OCI-M1 (cell line): ENCODE measurements at places on chromosomes 16 and 17.

GRCh38 chr16:2005646-2006045, 4.0 kb downstream of the ZNF598 start:
- DNase-seq, result no peak

DNA sequence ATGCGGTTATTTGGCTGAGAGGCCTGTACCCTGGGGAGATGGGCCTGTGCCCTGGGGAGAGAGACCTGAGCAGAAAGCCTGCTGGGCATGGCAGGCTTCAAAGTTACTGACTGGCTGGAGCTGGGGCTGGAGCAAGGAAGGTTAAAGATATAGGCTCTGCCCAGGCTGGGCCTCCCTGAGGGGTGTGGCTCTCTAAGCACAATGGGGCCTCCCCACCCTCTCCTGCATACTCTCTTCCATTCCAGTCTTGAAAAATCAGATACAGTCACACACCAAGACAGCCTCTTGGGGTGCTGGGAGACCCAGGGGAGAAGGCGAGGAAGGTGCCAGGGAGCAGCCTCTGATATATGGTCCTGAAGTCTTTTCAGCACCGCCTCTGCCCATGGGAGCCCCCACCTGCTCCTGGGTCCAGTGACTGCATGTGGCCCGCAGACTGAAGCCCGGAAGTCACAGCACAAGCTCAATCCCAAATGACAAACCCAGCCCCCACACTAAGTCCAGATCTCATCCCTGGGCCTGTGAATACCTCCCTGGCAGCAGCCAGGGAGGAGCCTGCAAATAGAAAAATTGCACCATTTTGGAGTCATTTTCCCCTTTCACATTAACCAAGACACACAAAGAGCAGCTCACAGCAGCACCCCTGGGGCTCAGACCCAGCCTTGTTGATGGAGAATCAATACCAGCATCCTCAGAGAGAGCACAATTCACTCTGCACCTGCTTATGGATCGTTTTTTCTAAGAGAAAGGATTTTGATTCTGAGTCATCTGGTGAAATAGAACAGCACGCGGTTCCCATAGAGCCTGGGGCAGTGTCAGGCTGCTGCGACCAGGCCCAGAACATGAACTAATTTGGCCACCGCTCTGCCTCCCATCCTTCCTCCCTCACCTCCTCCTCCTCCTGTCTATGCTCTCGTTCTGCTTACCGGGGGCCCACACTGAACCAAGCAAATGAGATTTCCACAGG, 25.6 kb upstream of the CACNG1 start:
- DNase-seq, result no peak

DNA sequence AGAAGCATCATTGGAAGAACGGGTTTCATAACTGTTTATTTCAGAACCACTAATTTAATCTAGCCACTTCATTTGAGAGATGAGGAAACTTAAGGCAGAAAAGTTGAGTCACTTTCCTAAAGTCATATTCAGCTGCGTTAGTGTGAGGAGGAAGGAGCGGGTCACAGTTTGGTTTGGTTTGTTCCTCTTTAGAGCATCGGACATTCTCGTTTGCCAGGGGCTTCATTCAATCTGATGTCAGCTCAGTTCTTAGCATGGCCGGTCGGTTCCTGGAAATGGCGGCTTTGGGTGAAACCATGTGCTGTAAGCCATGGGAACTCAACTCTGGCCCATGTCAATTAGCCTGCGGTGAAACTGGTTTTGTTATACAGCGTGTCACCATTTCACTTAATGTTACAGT, 186.5 kb downstream of the LGALS9B start:
- DNase-seq, result no peak

DNA sequence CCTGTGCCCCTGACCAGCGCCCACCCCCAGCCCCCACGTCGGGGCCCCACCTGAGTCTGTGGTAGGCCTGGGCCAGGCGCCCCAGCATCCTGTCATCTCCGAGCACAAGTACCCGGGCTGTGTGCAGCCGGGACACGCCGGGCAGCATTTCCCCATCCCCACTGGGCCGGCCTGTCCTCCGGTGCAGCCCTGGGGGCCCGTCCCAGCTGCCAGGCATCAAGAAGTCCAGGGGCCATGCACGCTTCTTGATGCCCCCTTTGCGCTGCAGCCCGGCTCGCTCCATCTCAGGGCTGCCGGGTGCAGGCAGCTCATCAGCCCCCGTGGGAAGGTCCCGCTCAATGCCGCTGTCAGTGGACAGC, 29.3 kb upstream of the MFSD6L start:
- no peak for DNase-seq

DNA sequence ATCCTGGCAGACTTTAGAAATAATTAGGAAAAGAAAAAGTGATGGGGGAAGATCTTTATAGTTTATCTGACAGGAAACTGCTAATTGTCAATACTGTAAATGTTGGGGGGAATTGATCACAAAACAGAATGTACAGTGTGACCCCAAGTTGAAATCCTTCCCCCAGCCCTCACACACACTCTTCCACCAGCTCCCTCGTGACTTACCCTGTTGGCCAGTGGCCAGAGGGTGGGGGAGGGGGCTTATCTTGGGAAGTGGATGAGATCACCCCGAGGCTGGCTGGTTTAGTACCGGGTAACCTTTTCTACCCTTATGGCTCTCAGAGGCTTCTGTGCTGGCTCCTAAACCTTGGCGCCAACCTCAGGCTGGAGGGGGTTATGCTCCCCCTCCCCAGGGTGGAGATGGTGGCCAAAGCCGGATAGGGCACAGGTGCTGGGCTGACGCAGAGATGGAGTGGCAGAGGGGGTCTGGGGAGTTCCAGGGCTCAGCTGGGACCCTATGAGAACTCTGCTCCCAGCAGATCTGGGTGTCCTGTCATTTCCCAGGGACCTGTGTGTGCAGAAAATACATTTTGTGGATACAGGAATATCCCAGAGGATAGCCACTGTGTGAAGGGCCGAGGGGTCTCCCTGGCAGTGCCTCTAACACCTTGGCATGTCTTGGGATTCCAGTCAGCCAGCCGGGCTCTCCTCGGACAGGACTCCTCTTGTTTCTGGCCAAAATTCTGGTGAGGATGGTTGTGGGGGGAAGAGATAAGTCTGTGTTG, 18.6 kb downstream of the CDH16 start:
- DNase-seq, result peak; percentile 97

DNA sequence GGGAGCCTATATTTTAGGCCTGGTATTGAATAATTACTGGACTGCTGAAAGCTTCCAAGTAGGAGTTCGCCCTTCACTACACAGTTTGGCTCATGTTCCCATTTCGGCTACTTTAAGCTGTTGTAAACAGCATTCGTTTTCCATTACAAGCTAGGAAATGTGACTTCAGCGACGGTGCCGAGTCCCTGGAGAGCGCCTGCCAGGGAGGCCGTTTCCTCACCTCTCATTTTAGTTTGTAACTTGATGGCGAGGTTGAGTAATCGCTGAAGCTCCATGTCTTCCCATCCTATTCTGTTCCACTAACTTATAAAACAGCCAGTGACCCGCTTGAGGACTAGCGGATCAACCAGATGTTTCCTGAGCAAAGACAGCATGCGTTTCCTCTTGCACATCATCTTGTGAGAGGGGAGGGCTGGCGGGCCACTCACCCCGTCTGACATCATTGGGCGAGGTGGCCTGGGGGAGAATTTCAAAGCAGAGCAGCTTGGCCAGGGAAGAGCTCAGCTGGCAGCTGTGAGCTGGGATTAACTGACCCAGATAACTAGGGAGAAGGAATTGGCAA, 32.9 kb downstream of the PCTP start:
- DNase-seq, result no peak

- DNase-seq, result peak; percentile 11
Measured at GRCh38 chr16:58054289-58054688, 28.7 kb downstream of the MMP15 start.

- no peak for DNase-seq
Measured at GRCh38 chr17:34312080-34312479, 7.2 kb upstream of the CCL8 start.

DNA sequence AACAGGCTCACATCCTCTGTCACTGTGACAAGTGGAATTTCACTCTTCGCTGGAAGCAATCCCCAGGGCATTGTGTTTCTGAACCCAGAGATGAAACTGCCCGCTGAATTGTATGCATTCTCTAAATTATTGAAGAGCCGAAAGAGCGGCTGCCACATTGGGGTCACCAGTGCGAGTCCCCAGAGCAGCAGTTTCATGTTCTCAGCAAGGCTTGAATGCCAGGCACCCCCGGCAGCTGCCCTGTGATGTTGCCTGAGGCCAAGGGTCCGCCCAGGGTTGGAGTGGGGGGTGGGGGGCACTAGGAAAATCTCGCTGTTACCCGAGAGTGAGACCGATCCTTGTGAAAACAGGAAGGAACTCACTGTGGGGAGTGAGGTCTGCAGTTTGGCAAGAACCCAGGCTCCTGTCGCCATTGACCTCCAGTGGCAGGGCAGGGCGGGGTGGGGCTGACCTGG, 20.7 kb upstream of the BCAR1 start:
- DNase-seq, result peak; percentile 11

DNA sequence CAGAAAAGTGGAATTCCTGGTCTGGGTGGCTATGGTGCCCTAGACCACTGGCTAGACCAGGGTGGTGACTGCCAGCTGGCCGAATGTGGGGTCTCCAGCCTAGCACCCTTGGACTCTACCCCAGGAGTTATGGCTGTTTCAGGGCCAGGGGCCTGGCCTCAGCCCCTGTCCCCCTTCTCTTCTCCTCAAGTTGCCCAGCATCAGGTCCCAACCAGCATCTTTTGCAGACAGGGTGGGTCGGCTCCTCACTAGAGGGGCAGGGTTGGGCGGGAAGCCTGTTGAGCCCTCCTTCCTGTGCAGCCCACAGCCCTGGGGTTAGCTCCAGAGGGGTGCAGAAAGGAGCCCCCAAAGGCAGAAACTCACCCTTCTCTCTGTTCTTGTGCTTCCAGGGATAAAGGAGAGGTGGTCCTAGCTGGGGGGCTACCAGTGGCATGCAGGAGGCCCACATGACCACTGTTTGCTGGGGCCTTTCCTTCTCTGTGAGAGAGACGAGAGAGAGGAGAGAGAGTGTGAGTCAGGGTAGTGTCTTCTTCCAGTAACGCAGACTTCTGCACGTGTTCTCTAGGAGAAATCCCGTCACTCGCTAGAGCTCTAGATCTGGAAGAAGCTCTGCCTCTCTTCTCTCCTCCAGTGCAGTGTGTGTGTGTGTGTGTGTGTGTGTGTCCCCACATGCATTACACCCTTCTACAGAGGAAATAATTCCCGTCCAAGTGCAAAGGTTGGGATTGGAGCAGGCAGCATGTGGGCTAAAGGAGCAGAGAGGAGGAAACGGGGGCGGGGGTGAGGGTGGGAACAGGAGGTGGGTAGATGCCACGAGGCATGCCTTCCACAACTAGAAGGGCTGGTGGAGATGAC, 209.4 kb downstream of the SEC14L1 start:
- DNase-seq, result no peak

DNA sequence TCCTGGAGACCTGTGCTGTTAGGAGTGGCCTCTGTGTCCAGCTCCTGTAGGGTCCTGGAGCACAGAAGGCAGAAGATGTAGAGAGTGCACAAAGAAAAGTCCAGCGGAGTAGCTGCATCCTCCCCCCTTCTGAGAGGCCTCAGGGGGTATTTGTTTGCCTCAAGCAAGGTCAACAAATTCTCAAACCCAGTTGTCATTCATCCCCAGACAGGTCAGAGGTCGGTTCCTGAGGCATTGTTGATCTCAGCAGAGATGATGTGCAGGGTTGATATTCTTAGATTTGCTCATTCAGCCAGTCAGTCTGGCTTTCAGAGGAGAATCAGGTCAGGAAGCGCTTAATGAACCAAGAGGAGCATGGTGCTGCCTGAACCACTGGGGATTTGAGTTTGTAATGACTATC, 8.3 kb upstream of the RBFOX1 start:
- DNase-seq, result no peak

- DNase-seq, result no peak
Measured at GRCh38 chr16:89044418-89045180, 49.1 kb upstream of the ACSF3 start.

DNA sequence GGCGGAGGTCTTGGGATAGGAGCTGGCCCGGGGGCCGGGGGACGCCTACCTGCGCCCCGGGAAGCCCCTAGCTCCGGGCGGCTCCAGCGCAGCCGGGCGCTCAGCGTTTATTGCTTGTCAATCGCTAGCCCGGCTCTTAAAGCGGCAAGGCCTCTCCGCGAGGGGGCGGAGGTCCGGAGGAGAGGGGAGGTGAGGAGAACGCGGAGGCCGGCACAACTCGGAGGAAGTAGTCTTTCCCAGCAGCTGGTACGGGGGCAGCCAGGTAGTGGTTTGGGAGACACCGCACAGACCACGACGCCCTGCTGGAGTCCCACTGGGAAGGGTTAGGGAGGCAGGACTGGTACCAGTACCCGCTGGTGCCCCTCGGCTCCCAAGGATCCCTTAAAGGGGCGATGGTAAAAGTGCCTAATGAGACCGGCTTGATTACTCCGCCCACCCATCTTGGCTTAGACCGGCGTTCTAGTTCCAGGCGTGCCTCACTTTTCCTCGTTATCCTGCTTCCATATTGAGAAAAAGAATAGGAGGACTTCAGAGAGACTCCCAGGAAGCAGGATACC, at the start of gene MPP2:
Gene MPP2, minus strand, starts transcription at position 112 of the 557 bp plus-strand sequence. CDS start 3,076 bp downstream, outside the sequence.
- peak; percentile 70 for DNase-seq

GRCh38 chr17:77511514-77512061, 370.8 kb downstream of the SEC14L1 start:
- no peak for DNase-seq

DNA sequence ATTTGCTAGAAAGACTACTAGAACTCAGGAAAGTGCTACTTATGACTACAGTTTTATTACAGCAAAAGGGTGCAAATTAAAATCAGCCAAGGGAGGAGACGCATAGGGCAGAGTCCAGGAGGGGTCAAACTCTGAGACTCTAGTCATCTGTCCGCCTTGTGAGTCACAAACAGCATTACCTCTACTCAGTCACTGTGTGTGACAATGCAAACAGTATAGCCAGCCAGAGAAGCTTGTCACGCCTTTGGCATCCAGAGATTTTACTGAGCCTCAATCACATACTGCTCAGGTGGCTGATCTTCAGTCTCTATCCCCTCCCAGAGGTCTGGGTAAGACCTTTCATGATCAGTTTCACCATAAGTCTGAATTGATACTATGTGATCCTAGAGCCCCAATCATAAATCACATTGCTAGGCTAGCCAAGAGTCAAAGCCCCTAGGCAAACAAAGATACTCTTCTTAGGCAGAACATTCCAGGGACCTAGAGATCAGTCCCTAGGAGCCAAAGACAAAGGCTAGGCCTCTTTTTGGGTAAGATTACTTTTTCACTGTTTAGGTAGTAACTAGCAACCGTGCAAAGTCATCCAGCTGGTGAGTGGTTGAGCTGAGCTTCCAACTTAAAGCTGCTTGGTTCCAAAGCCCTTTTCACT, 48.8 kb upstream of the CLEC19A start:
- DNase-seq, result no peak

- no peak for DNase-seq
Measured at GRCh38 chr16:85003725-85004586, 7.4 kb downstream of the ZDHHC7 start.

DNA sequence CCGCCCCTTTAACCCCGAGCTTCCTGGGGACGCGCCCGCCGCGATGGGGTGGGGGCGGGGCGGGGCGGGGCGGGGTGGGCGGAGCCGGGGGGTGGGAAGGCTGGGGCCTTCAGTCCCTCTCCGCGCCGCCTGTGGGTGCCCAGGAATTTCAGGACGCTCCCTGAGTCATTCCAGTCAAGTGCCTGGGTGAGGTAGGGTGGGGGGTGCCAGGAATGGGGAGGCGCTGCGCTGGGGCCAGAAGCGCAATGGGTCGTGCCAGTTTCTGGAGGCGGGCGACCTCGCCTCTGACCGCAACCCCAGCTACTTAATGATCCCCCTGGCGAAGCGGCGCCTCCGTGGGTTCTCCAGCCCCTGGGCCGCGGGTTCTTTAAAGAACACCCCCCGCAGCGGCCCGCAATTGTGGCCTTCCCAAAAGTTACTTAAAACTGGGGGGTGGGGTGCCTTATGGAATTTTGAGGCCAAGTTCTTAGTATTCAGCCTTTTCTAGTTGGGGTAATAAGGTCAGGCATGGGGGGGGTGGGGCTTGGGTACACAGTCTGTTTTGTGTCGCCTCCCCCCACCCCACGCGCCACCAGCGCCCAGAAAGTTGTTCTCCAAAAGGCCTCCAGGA, 826 bp upstream of the GSE1 start:
- DNase-seq, result no peak
